ENCODE measurements at places on chromosomes 6 and 20.

GRCh38 chr20:21103582-21104465, 2.3 kb downstream of the LINC00237 start:
- DNase-seq = no peak
- H3K36me3 ChIP-seq = no peaks in the 10 kb centered on the region
- no peaks in the 10 kb centered on the region for H3K4me1 ChIP-seq
- no peak overlapping the region for H3K4me3 ChIP-seq

DNA sequence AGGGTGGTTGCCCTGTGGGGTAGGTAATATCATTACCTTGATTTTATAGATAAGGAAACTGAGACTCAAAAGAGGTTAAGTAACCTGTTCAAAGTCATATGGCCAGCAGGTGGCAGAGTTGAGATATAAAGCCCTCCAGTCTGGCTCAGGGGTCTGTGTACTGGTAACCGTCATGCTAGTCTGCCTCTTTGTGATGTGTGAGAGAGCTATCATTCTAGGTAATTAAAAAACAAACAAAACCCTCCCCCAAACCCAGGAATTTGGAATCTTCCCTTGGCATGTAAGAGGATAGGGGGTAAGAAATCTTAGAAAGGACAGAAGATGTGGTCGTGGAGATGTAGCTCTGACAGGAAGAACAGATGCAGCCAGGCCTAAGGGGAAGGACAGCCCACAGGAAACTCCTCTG, 206.0 kb downstream of the CDC5L start:
- no peak overlapping the region for H3K27ac ChIP-seq
- H3K4me1 ChIP-seq = peaks cover 3% of the 10 kb centered on the region
- H3K27me3 ChIP-seq = no peaks in the 10 kb centered on the region
- H3K4me3 ChIP-seq = no peak overlapping the region
- DNase-seq = peak; percentile 75

DNA sequence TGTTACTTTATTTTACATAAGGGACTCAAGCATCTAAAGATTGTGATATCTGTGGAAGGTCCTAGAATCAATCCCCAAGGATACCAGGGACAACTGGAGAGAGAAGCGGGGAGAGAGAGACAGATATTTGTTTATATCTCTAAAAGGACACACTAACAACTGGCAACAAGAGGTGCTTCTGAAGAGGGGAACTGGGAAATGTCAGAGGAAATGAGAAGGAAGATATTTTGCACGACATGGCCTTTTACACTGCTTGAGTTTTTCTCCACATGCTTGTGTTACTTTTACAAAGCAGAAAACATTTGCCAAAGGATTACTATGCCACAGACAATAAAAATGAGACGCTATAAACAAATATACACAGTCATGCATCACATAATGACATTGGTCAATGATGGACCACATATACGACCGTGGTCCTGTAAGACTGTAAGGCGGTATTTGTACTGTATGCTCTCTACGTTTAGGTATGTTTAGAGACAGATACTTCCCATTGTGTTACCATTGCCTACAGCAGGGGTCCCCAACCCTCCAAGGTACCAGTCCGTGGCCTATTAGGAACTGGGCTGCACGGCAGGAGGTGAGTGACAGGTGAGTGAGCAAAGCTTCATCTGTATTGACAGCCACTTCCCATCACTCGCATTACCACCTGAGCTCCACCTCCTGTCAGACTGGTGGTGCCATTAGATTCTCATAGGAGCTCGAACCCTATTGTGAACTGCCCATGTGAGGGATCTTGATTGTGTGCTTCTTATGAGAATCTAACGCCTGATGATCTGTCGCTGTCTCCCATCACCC, 64.6 kb upstream of the PTPN1 start:
- H3K36me3 ChIP-seq = no peaks in the 10 kb centered on the region
- no peak overlapping the region for H3K27ac ChIP-seq
- H3K4me3 ChIP-seq = no peak overlapping the region
- peaks cover 14% of the 10 kb centered on the region for H3K27me3 ChIP-seq
- DNase-seq = no peak

DNA sequence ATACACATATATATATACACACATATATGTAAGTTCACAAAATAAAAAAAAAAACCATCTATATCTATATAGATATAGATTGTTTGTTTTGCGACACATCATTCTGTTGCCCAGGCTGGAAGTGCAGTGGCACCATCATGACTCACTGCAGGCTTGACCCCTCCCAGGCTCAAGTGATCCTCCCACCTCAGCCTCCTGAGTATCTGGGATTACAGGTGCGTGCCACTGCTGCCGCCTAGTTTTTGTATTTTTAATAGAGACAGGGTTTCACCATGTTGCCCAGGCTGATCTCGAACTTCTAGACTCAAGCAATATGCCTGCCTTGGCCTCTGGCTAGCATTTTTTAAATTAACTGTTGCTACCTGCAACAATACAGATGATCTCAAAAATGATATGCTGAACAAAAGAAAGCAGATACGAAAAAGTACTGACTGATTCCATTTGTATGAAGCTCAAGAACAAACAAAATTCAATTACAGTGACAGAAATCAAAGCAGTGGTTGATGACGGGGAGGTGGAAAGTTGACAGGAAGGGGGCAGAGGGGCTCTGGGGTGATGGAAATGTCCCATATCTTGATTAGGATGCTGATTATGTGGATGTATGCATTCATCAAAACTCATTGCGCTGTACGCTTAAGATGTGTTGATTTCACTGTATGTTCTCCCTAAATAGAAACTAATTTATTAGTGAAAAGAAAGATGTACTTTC, 49.6 kb downstream of the ATXN1 start:
- no peaks in the 10 kb centered on the region for H3K27me3 ChIP-seq
- H3K36me3 ChIP-seq = no peaks in the 10 kb centered on the region
- no peaks in the 10 kb centered on the region for H3K4me1 ChIP-seq
- H3K4me3 ChIP-seq = no peak overlapping the region

DNA sequence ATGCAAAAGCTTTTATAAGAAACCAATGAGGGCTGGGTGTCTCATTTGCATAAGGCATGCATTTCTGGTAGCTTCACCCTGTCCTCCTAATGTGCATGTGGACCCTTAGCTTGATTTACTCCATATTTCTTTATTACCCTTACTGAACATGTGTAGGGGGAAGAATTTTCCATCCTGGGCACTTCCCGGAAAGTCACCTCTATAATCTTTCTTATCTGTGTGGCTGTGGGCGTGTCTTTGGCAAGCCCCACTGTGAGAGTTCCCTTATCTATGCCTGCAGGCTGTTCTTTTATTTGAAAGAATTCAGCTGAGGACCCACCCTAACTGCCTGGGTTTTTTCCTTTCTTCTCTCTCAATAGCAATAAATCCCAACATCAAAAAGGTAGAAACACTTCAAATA, 627.8 kb downstream of the DOK5 start:
- DNase-seq = no peak
- H3K27me3 ChIP-seq = peaks cover 4% of the 10 kb centered on the region
- no peaks in the 10 kb centered on the region for H3K4me1 ChIP-seq
- no peak overlapping the region for H3K4me3 ChIP-seq
- no peak overlapping the region for H3K27ac ChIP-seq
- H3K36me3 ChIP-seq = no peaks in the 10 kb centered on the region

DNA sequence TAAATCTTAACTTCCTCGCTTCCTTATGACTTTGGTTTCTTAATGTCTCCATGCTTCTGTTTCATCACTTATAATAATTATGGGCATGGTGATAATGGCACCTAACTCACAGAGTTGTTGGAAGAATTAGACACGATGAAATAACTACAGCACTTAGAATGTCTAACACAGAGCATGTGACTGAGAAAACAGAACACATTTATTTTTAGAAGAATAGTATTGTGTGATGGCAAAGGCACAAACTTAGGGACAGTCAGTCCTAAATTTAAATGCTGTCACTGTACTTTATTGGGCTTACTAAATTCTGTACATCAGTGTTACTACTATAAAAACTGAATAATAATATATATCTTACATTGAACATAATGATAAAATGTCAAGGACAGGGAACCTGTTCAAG, 391.1 kb upstream of the JAG1 start:
- H3K27ac ChIP-seq = no peak overlapping the region
- H3K27me3 ChIP-seq = no peaks in the 10 kb centered on the region
- no peak overlapping the region for H3K4me3 ChIP-seq
- H3K36me3 ChIP-seq = no peaks in the 10 kb centered on the region
- H3K4me1 ChIP-seq = no peaks in the 10 kb centered on the region
- no peak for DNase-seq

DNA sequence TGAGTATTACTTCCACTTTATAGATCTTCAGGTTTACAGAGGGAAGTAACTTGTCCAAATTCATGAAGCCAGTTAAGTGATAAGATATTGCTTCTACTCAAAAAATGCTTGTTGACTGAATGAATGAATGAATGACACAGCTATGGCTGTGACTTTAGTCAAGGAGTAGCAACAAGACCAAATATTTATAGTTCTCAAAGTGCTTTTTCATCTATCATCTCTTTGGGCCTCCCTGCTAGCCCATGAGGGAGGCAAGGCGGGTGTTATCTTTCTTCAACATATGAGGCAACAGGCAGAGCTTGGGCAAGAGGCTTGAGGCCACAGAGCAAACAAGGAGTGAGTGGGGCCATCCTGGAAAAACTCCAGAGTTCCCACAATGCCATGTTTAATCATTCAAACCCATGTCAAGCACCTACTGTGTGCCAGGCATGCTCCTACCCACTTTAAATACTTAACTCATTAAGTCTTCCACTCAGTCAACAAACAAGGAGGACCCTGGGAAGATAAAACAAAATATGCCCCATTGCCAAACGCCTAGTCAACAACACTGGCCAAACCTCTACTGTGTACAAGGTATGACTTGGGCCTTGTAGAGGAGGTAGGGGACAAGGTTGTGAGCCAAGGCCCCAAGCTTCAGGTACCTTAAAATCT, 15.9 kb downstream of the BCL2L1 start:
- DNase-seq = no peak
- H3K4me1 ChIP-seq = peaks cover 80% of the 10 kb centered on the region
- H3K27me3 ChIP-seq = no peaks in the 10 kb centered on the region
- peaks cover 94% of the 10 kb centered on the region for H3K36me3 ChIP-seq
- H3K27ac ChIP-seq = peak overlapping the region; percentile 77
- H3K4me3 ChIP-seq = no peak overlapping the region

GRCh38 chr6:162443101-162443500, 284.5 kb downstream of the PRKN start:
- H3K27me3 ChIP-seq = no peaks in the 10 kb centered on the region
- no peaks in the 10 kb centered on the region for H3K4me1 ChIP-seq
- H3K4me3 ChIP-seq = no peak overlapping the region
- H3K27ac ChIP-seq = no peak overlapping the region
- no peaks in the 10 kb centered on the region for H3K36me3 ChIP-seq
- DNase-seq = no peak

DNA sequence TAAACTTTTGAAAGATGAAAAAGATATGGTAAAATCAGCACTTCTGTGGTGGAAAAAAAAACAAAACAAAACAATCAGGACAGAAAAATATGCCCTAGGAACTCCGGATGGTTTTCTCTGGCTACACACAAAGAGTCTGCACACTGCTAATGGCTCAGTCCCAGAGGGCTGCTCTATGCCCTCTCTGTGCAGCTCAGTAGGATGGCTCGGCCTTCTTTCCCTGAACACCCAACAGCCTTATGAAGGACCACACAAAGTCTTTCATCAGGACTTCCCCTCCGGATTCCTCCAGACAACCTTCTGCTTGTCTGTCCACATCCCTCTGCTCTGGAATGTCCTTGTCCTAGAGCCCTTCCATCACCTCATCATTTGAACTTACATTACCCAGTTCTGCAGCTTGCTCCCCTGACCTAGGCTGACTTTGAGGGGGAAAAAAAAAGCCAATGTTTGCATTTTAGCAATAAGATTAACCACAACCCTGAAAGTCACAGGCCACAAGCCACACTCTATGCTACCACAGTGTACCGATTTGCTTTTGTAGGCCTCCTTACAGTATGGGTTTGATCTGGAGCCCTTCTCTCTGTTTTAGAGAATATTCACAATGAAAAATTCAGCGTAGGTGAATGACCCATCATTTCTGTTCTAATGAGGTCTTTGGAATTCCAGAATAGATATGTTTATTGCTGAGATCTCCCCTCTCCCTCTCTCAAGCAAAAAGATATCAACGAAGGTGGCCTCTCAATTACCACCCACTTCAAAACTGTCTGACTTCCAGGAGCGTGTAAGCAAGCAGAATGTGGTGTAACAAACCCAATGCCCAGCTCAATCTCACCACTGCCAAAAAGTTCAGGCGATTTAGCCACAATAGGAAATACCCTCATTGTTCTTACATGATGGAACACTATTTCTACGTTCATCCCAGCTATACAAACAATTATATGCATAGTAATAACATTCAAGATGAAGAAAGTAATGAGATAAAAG, 164.0 kb downstream of the GMDS start:
- H3K36me3 ChIP-seq = no peaks in the 10 kb centered on the region
- no peak overlapping the region for H3K4me3 ChIP-seq
- H3K27ac ChIP-seq = no peak overlapping the region
- H3K4me1 ChIP-seq = peaks cover 23% of the 10 kb centered on the region

GRCh38 chr20:59385480-59385879, 85.1 kb downstream of the EDN3 start:
- 0 out of 2 replicates have a peak, but pooled peaks cover 3% of the 10 kb centered on the region for H3K4me1 ChIP-seq
- H3K27ac ChIP-seq = no peak overlapping the region
- H3K36me3 ChIP-seq = no peaks in the 10 kb centered on the region

GRCh38 chr6:112990971-112991370, 643.8 kb downstream of the RFPL4B start:
- H3K27me3 ChIP-seq = no peaks in the 10 kb centered on the region
- no peaks in the 10 kb centered on the region for H3K36me3 ChIP-seq
- no peak overlapping the region for H3K4me3 ChIP-seq
- no peak for DNase-seq
- H3K27ac ChIP-seq = no peak overlapping the region

DNA sequence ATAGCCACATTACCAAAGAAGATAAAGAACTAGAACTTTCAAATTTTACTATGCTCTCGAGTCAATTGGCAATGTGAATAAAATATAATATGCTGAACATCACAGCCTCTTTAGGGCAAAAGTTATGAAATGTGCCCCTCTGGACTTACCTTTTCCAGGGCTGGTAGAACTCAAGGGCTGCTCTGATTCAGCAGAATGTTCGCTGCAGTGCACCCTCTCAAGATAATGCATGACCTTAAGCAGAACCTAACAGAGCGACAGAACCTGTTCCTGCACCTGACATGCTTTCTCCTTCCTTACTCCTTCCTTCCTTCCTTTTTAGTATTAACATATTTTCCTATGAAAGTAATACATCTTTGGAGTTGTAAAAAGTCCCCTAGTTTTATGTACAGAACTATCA, 65.4 kb upstream of the STXBP5 start:
- no peak overlapping the region for H3K27ac ChIP-seq
- no peaks in the 10 kb centered on the region for H3K4me1 ChIP-seq

- H3K4me3 ChIP-seq = no peak overlapping the region
- no peaks in the 10 kb centered on the region for H3K4me1 ChIP-seq
- no peaks in the 10 kb centered on the region for H3K36me3 ChIP-seq
- H3K27ac ChIP-seq = no peak overlapping the region
These were observed 868.6 kb upstream of the GJE1 start for GRCh38 chr6:141264101-141264500.

- H3K36me3 ChIP-seq = no peaks in the 10 kb centered on the region
- H3K4me1 ChIP-seq = no peaks in the 10 kb centered on the region
- H3K27ac ChIP-seq = no peak overlapping the region
- H3K4me3 ChIP-seq = no peak overlapping the region
- H3K27me3 ChIP-seq = no peaks in the 10 kb centered on the region
These were observed 58.5 kb upstream of the HIVEP1 start for GRCh38 chr6:11953641-11954040.
